ENCODE measurements at places on chromosomes 2 and 18. TPM values are rescaled to one million over a fixed set of nuclear protein-coding genes. Genes with fewer than 3 reads are reported as not detected.

The RAX gene
- total RNA-seq = not detected

The SCN9A gene
- total RNA-seq = 4.9 TPM

The RAPH1 gene
- total RNA-seq = 22.6 TPM

The CFLAR gene
- 144 TPM for total RNA-seq

DNA sequence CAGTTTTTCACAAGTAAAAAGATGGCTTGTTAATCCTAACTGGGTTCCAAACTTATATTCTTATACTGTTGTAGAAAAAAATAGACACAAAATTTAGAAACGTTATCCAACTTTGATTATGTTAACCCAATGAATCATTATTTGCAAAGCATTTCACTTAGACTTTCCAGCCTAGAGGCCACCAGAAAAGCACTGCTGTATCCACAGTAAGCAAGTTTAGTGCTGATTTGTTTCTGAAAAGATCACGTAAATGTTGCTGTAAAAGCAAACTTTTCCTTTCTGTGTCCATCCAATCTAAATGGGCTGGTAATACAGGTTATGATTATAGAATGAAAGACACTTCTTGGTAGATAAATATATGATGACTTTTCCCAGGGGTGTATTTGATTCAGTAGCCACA, 17.6 kb upstream of the BZW1 start:
- DNase-seq = no peak
- H3K27ac ChIP-seq = no peak overlapping the region
- no peaks in the 10 kb centered on the region for H3K27me3 ChIP-seq
- H3K36me3 ChIP-seq = no peaks in the 10 kb centered on the region

GRCh38 chr18:48330016-48330991, 78.9 kb downstream of the ZBTB7C start:
- H3K27ac ChIP-seq = no peak overlapping the region
- H3K4me3 ChIP-seq = no peak overlapping the region
- H3K36me3 ChIP-seq = no peaks in the 10 kb centered on the region
- DNase-seq = no peak

DNA sequence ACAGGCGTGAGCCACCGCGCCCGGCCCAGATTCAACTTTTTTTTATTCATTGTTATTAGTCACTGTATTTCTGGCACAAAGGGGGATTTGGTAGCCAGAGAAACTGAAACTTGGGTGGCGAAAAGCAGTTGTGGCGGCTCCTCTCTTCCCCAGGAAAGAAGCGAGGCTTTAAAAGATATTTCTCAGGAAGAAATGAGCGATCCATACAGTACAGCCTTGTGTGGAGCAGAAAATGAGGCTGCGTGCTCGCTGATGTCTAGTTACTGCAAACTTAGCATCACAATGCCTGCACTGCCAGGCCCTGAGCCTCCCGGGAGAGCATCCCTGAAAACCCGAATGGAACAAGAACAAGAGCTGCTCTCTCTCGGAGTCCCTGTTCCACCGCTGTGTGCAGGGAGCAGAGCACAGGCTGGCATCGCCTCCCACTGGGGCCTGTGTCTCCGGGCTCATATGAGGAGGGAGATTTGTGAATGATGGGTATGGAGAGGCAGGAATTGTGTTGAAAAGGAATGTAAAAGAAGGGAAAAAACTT, 234.0 kb downstream of the ZNF516 start:
- peaks cover 23% of the 10 kb centered on the region for H3K4me1 ChIP-seq
- no peak overlapping the region for H3K27ac ChIP-seq
- DNase-seq = peak; percentile 67
- no peak overlapping the region for H3K4me3 ChIP-seq
- no peaks in the 10 kb centered on the region for H3K36me3 ChIP-seq

DNA sequence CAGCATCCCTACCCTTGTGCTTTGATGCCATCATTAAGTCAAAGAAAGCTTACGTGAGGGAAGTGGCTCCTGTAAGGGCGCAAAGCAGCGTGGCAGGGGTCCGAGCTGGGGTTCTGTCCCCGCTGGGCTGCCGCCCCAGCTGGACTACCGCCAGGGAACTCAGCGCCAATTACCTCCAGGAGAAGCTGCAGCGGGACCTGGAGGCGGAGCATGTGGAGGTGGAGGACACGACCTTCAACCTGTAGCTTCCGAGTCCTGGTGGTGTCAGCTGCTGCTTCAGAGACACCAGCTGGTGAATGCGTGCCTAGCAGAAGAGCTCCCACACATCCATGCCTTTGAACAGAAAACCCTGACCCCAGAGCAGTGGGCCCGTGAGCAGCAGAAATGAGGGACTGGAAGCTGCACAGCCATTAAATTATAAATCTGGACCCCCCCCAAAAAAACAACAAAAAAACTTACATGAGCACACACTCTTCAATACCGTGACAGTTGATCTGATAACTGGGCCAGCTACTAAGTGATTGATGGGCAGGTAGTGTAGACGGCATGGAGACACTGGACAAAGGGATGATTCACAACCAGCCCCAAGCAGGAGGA, 20.1 kb upstream of the YES1 start:
- H3K27me3 ChIP-seq = no peaks in the 10 kb centered on the region
- no peak overlapping the region for H3K27ac ChIP-seq
- DNase-seq = no peak

GRCh38 chr2:176585791-176586190, 316.5 kb downstream of the MTX2 start:
- H3K4me1 ChIP-seq = peaks cover 13% of the 10 kb centered on the region
- no peak overlapping the region for H3K27ac ChIP-seq
- DNase-seq = no peak
- no peaks in the 10 kb centered on the region for H3K36me3 ChIP-seq

DNA sequence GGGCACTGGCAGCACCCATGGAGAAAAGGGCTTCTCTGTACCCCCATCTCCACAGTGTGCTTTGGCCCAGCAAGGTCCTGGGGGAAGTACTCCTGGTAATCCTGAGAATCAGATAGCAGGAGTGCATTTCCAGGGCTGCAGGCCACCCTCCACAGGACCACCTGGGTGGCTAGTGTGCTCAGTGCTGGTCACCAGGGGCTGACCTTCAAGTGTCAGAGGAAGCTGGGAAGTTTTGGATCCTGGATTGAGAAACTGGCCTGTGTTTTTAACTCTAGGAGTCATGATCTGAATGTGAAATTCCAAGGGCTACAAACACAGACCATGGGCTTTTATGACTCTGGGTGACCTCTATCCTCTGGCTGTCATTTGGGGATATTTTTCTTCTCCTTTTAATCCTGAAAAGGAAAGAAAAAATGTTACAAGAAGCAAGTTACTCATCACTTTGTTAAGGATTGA, 9.3 kb downstream of the RHOB start:
- H3K27me3 ChIP-seq = no peaks in the 10 kb centered on the region
- peaks cover 65% of the 10 kb centered on the region for H3K4me1 ChIP-seq
- no peaks in the 10 kb centered on the region for H3K36me3 ChIP-seq
- DNase-seq = peak; percentile 87
- peak overlapping the region; percentile 85 for H3K27ac ChIP-seq

- peak overlapping the region; percentile 75 for H3K27ac ChIP-seq
- H3K4me1 ChIP-seq = peaks cover 42% of the 10 kb centered on the region
- H3K4me3 ChIP-seq = no peak overlapping the region
- H3K27me3 ChIP-seq = no peaks in the 10 kb centered on the region
- DNase-seq = no peak
Observed at GRCh38 chr2:239438995-239439753, 38.4 kb upstream of the HDAC4 start.

- H3K4me3 ChIP-seq = no peak overlapping the region
- no peaks in the 10 kb centered on the region for H3K36me3 ChIP-seq
- H3K27ac ChIP-seq = no peak overlapping the region
- H3K27me3 ChIP-seq = no peaks in the 10 kb centered on the region
- no peaks in the 10 kb centered on the region for H3K4me1 ChIP-seq
- DNase-seq = no peak
Observed at GRCh38 chr2:39932198-39932597, 153.1 kb upstream of the THUMPD2 start.

DNA sequence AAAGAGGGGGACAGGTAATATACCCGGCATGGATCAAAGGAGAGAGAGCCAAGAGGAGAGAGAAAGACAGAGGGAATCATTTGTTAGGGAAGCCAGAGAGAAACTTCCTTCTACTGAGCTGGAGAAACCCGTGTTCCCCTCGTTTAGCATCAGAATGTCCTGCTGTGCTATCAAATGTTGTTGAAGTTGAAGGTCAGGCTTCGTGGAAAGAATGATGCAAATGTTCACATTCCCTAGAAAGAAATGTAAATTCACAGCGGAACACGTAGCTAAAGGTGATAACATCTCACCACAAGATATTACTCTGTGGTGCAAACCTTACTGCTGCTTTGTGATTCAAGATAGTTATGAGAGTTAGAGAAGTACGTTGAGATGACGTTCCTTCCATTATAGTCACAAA, 258.1 kb downstream of the LNPK start:
- H3K27me3 ChIP-seq = no peaks in the 10 kb centered on the region
- no peaks in the 10 kb centered on the region for H3K36me3 ChIP-seq
- H3K4me3 ChIP-seq = no peak overlapping the region
- DNase-seq = no peak

DNA sequence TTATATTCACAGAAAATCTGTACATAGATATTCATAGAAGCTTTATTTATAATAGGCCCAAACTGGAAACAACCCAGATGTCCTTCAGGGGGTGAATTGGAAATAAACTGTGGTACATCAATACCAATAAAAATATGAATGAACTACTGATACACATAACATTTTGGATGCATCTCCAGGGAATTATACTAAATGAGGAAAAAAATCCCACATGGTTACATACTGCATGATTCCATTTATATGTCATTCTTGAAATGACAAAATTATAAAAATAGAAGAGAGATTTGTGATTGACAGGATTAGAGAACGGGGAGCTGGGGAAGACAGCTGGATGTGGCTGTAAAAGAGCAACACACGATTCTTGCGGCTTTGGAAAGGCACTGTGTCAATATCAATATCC, 435.0 kb downstream of the TMEM182 start:
- H3K4me3 ChIP-seq = no peak overlapping the region
- no peak for DNase-seq
- no peaks in the 10 kb centered on the region for H3K27me3 ChIP-seq
- no peaks in the 10 kb centered on the region for H3K36me3 ChIP-seq
- no peak overlapping the region for H3K27ac ChIP-seq
- no peaks in the 10 kb centered on the region for H3K4me1 ChIP-seq

- no peak for DNase-seq
- H3K4me1 ChIP-seq = peaks cover 65% of the 10 kb centered on the region
- no peak overlapping the region for H3K27ac ChIP-seq
- H3K4me3 ChIP-seq = no peak overlapping the region
Observed at GRCh38 chr2:101731221-101732054, 33.9 kb downstream of the MAP4K4 start.

DNA sequence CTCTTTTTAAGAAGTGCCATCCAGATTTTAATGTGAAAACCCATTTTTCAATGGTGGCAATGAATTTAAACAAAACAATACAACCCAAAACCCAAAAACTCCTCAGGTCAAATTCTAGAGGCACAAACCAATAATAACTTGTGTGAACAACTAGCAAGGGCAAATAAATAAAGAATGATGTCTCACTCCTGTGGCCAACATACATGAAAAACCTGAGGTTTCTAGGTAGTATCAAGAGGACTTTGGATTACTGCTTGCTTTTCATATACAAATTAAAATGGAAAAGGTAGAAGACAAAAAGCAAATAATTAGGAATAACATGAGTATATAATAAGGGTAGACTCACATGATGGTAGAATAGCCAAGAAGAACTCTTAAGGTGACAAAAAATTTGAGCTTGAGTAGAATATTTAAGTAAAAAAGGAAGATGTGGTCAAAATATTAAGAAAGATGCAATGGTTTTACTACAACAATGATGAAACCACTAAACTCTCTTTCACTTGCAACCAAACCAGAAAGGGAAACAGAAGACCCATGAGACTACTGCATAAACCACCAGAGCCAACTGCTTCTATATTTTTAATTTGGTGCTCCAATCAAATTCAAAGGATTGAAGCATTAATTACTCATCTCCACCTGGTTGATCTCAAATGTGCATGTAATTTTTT, 53.5 kb downstream of the DARS1 start:
- H3K4me1 ChIP-seq = no peaks in the 10 kb centered on the region
- H3K4me3 ChIP-seq = no peak overlapping the region
- no peak for DNase-seq
- peaks cover 22% of the 10 kb centered on the region for H3K36me3 ChIP-seq
- H3K27me3 ChIP-seq = no peaks in the 10 kb centered on the region
- no peak overlapping the region for H3K27ac ChIP-seq

DNA sequence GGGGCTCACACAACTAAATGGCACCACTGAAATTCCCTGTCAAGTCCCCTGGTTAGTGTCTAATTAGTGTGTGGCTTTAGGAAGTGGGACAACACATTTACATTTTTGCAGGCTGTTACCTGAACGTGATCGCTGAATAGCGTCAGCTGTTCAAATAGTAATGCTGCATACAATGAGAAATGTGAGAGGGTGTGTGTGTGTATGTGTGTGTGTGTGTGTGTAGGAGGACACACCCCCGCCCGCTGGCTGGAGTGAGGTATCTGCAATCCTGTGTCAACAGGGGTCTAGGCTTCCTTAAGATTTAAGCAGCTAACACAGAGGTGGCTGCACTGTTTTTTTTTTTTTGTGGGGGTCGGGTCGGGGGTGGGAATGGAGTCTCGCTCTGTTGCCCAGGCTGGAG, 4.8 kb upstream of the LYPD6B start:
- peaks cover 6% of the 10 kb centered on the region for H3K4me1 ChIP-seq
- no peak overlapping the region for H3K27ac ChIP-seq
- H3K27me3 ChIP-seq = no peaks in the 10 kb centered on the region
- no peak overlapping the region for H3K4me3 ChIP-seq
- DNase-seq = no peak

- peaks cover 15% of the 10 kb centered on the region for H3K4me1 ChIP-seq
- H3K27me3 ChIP-seq = no peaks in the 10 kb centered on the region
- DNase-seq = peak; percentile 77
- H3K27ac ChIP-seq = no peak overlapping the region
Observed at GRCh38 chr2:30686669-30687068, 120.6 kb downstream of the CAPN13 start.

- no peaks in the 10 kb centered on the region for H3K4me1 ChIP-seq
- no peak overlapping the region for H3K27ac ChIP-seq
- no peak for DNase-seq
Observed at GRCh38 chr2:148896136-148896535, 21.1 kb downstream of the KIF5C start.

DNA sequence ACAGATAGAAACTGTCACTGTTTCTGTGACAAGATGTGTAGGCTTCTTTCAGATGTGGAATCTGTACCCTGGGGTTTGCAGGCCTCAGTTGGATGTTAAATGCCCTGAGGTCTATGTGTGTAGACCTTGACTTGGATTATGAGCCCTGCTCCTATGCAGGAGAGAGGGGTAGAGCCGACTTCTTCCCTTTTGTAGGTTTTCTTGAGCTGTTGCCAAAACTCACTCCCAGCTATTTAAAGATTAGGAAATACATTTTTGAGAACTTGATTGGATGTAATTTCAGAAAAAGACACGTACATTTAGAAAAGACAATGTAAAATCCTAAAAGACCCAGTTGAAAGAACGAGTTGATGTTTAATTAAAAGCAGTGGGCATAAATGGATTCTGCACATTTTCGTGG, 374.8 kb downstream of the SLC4A3 start:
- no peaks in the 10 kb centered on the region for H3K4me1 ChIP-seq
- H3K4me3 ChIP-seq = no peak overlapping the region
- DNase-seq = no peak
- no peak overlapping the region for H3K27ac ChIP-seq
- H3K27me3 ChIP-seq = no peaks in the 10 kb centered on the region

- no peak overlapping the region for H3K27ac ChIP-seq
- no peaks in the 10 kb centered on the region for H3K27me3 ChIP-seq
- no peak overlapping the region for H3K4me3 ChIP-seq
Observed at GRCh38 chr2:202114795-202115194, 41.7 kb downstream of the KIAA2012 start.

- no peaks in the 10 kb centered on the region for H3K36me3 ChIP-seq
- no peak for DNase-seq
- H3K4me3 ChIP-seq = no peak overlapping the region
Observed at GRCh38 chr2:240064898-240065297, 11.6 kb upstream of the OR6B3 start.

All from vagina (tissue), 2 donors.